Naive thymus-derived CD4-positive, alpha-beta T cell (primary cell): ENCODE measurements at places on chromosomes 6 and 20. TPM values are rescaled to one million over a fixed set of nuclear protein-coding genes. Genes with fewer than 3 reads are reported as not detected.

RIN2 gene
- polyA plus RNA-seq, result not detected

SEMG1 gene
- not detected for polyA plus RNA-seq

VGLL2 gene
- not detected for polyA plus RNA-seq

SAPCD1 gene
- not detected for polyA plus RNA-seq

RPS10 gene
- polyA plus RNA-seq, result 1,999 TPM

MOXD1 gene
- polyA plus RNA-seq, result not detected

FOXC1 gene
- polyA plus RNA-seq, result not detected

SH3BGRL2 gene
- 0.74 TPM for polyA plus RNA-seq

FAM50B gene
- polyA plus RNA-seq, result 22.9 TPM

GDAP1L1 gene
- polyA plus RNA-seq, result not detected

LPA gene
- polyA plus RNA-seq, result not detected

AVP gene
- polyA plus RNA-seq, result not detected

SRSF12 gene
- not detected for polyA plus RNA-seq

BLOC1S5 gene
- 31.4 TPM for polyA plus RNA-seq

DNA sequence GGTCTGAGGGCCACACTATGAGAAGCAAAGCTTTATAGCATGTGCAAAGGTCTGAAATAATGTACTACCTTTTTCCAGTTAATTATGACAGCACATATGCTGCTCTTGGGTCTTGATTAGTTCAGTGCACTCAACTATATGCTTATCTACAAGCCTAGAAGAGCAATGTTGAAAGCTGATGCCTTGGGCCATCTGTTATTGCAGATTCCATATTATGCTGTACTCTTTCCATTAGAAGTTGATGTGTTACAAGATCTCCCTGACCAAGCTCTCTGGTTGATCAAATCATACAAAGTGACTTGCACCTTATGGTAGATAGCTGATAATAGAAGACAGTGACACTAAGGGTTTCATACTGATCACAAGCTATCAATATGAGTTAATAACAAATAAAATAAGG, 327.3 kb downstream of the FRK start:
- DNase-seq, result no peak

- DNase-seq, result no peak
Measured at GRCh38 chr6:169934699-169935347, 183.4 kb downstream of the ERMARD start.

GRCh38 chr20:45413479-45413878, 2.5 kb upstream of the PIGT start:
- DNase-seq, result no peak

- DNase-seq, result no peak
Measured at GRCh38 chr20:61817575-61817974, 248.1 kb downstream of the TAF4 start.

- no peak for DNase-seq
Measured at GRCh38 chr20:57618764-57619050, 1.5 kb downstream of the ZBP1 start.

- DNase-seq, result no peak
Measured at GRCh38 chr20:4427940-4428586, 293.6 kb upstream of the PRND start.

DNA sequence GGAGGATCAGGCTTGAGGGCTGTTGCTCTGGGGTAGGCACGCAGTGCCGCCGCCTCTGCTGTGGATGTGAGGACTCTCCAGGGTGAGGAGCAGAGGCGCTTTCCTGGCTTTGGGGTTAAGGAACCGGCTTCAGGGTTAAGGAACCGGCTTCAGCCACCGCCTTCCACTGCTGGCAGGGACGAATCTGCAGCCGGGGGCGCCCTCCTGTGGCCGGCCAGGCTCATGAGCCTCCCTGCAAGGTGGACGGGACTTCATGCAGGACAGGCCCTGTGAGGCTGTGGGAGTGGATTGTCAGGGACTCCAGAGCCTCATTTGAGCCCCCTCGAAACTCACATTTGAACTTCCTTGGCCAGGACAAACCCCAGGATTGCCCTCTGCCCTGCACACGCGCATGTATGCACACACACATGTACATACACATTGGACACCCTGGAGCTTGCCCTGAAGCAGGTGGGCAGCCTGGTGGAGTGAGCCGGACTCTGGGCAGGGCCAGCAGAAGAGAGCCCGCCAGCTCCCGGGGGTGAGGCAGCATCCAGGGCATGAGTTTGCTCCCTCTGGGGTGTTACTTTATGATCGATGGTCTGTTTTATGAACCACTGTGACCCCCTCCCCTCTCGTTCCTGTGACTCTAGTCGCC, 146.9 kb downstream of the PHACTR3 start:
- DNase-seq, result no peak

DNA sequence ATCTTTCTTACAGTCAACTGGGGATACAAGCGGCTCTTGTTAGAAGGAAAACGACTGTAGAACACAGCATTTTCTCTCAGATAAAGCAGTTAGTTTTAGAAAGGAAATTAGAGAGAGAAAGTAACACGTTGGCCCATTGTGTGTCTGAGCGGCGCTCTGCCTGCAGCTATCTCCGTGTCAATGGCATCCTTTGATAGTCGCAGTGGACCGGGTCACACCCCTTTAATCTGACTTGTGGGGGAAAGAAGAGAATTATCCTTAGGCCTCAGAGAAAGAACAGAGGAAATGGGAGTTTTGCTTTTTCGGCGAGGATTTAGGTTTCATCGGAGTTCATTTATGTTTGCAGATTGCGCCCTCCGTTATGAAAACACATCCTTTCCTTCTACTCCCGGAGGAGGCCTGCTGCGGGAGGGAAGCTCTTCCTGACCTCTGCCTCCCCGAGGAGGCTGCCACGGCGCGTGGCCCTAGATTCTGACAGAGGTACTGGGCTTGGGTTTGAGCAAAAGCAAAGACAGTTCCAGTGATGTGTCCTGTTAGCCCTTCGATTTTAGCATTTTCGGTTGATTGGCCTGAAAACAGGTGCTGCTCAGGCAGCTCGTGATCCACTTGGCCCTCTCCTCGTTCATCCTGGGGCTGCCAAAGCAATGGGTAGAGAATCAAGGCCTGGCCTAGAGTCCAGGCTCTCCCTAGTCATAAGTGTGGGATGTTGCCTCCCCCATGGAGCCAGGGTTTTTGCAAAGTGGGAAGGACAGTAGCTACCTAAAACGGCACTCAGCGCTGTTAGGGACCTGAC, 74.9 kb downstream of the ZDHHC14 start:
- no peak for DNase-seq

GRCh38 chr6:116400328-116400727, 29.6 kb downstream of the DSE start:
- no peak for DNase-seq

DNA sequence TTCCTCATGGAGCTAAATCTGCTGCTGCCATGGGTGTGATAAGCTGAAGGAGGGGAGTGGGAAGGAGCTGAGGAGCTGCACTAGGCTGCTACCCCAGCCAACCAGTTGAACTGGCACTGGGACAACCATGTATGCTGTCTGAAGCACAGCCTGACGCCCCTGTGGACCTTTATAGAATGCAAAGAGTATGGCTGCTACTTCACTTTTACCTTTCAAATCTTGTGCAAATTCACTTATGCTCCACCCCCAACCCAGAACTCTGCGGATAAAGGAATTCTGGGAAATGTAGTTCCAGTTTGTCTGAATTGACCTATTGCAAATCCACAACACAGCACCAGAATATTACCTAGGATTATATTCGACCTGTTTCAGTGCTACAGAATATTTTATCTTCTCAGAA, 217.4 kb upstream of the SLC35B3 start:
- no peak for DNase-seq

DNA sequence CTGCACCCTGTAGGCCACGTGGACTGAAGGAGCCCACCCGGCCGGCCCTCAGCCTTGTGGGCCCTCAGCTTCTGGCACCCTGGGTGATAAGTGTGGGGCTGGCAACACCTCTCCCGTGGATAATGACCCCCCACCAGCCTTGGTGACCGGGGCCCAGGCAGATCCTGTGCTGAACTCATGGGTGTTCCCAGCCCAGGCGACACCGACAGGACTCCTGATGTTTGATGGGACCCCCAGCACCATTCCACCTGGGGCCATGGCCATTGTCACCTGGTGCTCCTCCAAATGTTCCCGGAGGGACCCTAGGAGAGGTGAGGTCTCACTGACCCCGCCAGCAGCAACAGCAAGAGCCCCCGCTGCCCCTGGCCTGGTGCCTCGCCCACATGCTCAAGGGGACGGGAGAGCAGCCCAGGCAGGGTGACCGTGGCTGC, 19.4 kb upstream of the FRMD1 start:
- no peak for DNase-seq

- DNase-seq, result no peak
Measured at GRCh38 chr6:148164645-148165044, 178.0 kb upstream of the SASH1 start.

GRCh38 chr20:46551522-46552381, 1.3 kb upstream of the OCSTAMP start:
- no peak for DNase-seq

DNA sequence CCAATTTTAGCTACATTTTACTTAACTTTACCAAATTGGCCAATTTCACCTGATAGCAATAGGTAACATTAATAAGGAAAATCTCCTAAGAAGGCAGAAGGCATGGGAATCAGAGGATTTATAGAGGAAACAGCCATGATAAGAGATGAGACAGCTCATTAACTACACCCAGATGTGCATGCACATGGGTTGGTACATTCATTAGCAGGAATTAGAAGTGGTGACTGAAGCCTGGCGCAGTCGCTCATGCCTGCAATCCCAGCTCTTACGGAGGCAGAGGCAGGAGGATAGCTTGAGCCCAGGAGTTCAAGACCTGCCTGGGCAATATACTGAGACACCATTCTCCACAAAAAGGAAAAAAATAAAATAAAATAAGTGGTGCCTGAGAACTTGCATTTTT, 173.5 kb downstream of the COL9A1 start:
- DNase-seq, result no peak

DNA sequence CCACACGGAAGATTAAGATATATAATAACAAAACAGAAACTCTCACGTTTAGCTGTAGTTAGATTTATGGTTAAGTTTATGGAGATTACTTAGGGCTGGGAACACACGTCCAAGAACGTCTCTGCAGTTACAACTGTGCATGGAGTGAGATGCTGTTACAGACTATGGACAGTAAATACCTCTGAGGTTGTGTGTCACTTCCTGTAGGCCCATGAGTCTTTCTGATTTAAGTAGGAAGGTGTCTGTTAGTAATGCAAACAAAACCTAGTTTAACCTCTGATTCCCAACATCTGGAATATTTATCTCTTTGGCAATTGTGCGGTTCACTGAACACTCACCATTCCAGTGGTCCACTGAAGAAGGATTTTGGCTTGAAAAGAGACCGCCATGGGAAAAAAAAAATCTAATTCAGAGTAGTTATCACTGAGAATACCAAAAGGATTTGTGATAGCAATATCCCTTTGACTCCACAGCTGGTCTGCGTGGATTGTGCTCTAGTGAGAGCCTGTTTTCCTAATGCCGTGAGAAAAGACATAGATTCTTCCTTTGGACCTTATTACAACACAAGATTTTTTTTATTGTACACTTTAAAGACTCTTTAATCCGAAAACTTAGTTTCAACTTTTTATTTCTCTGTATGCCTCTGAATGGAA, 478.2 kb upstream of the CITED2 start:
- no peak for DNase-seq

DNA sequence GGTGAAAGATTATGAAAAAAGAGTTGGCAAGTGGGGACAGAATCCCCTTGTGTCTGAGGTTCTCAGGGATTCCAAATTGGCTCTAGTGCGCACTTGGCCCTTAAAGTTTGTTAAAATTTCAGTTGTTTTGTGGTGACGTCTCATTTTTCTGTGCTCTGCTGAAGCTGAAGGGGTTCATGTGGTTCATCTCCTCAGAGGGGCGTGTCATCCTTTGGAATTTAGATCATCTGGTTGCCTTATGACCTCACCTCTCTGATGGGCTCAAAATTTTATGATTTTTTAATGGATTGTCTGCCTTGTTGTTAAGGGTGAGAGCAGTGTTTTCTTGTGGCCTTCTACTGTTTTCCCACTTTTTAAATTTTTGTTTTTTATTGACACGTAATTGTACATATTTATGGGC, 20.3 kb downstream of the CYB5R4 start:
- no peak for DNase-seq

DNA sequence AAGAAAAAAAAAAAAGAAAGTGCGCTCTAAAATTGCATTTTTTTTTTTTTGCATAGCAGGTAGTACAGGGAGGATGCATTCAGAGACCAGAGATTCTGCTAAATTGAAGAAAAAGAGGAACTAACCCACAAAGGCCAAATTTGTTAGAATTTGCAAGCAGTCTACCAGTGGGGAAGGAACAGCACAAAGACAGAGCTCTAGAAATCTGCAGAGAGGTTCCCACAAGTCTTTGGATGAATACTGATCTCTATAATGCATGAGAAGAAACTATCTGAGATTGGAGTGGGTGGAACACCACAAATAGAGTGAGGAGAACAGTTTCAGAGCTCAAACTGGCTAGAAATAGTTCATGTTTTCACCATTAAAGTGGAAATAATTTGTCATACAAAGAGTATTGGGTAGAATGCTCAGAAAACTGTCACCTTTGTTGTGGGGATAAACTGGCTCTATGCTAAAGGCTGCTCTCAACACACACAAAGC, 79.6 kb upstream of the AHI1 start:
- no peak for DNase-seq

DNA sequence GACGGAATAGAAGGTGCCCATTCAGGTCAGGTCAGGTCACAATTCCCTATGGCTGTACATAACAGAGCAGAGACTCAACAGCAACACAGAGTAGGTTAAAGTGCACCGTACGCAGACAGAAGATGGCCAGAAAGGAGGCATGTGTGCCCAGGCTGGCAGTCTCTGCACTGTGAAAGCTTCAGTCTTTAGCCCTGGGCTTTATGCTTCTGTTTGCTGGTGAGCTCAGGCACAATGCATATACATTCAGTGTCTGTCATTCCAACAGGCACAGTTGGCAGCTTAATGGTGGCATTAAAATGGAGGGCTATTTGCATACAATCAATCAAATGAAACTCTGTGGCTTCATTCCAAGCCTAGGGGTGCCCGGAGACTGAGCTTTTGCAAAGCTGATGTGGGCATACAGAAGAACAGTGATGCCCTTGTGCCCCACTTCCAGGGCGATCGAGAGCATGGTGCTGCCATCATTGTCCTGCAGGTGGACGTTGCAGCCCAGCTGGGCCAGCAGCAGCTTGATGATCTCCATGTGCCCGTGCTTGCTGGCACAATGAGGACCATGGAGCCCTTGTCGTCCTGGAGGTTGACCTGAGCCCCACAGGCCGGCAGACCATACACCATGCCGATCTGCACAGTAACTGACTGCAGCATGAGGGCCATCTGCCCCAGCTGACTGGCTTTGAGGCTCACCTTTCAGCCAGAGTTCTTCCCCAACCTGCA, 22.4 kb downstream of the TRMT6 start:
- DNase-seq, result no peak

- DNase-seq, result no peak
Measured at GRCh38 chr20:4052139-4052480, 36.8 kb upstream of the RNF24 start.

DNA sequence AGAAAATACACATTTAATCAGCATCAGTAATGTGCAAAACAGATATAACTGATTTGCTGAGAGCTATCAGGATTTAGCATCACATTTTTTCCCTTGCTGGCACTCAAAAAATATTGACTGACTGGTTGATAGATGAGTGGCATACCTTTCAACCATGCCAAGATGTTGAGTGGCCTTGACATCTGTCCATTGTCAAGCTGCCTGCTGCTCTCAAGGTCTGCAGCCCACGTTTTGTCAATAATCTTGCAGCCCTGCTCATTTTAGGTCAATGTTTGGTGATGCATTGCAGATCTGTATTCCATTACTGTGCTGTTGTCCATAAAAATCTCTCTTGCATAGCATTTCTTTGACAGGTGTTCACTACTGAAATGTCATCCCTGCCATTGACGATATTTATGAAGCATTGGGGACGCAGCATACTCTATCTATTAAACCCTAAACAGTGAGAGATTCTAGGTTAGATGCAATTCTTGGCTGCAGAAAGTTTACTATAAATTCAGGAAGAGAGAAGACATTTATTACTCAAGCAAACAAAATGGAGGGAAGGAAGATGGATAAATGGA, 111.6 kb downstream of the BFSP1 start:
- no peak for DNase-seq
